Activated naive CD4-positive, alpha-beta T cell treated with anti-CD3 and anti-CD28 coated beads for 36 hours (primary cell): ENCODE measurements at places on chromosomes 11 and 22. TPM values are rescaled to one million over a fixed set of nuclear protein-coding genes. Genes with fewer than 3 reads are reported as not detected.

OR5AL1 gene
- not detected for total RNA-seq

NTM gene
- total RNA-seq = not detected

HEPACAM gene
- not detected for total RNA-seq

TMEM191C gene
- total RNA-seq = not detected

GPHA2 gene
- not detected for total RNA-seq

CELF1 gene
- total RNA-seq = 104 TPM

SLC16A8 gene
- not detected for total RNA-seq

OR56A1 gene
- total RNA-seq = not detected
